Stimulated activated CD4-positive, alpha-beta T cell treated with anti-CD3 and anti-CD28 coated beads, Interleukin-12 subunit alpha, Interleukin-12 subunit beta, amount 100 ng/mL, for 48 hours (primary cell): ENCODE measurements at places on chromosomes 6 and 20.

DNA sequence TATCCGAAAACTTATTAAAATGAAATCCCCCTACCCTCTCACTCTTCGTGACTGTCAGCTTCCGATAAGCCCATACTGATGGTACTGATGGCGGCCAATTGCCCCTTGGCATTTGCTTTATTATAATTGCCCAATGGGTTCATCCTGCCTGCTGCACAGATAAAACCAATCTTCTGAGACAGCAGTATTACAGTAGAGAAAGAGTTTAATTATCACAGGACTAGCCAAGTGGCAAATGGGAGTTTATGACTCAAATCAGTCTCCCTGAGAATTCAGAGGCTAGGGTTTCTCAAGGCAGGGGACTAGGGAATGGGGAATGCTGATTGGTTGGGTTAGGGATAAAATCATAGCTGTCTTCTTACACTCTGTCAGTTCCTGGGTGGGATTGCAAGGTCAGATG is 259.5 kb downstream of the SOD2 start:
- no peak for DNase-seq

DNA sequence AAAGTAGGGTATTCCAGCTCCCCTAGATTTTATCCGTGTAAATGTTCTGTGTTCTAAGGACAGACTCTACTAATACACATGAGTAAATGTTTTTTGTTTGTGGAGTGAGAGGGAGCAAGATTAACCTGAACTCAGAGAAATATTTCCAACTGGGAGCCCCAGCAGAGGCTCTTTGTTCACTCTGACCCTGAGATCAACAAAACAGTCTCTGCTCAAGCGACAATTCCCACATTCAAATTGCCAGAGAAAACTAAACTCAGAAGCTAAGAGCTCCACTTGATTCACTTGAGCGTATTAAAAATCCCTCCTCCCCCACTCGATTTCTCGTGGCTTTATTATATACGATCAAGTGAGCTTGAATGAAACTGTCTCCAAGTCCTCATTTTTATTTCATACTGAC is 413.9 kb upstream of the JARID2 start:
- DNase-seq, result no peak

- no peak for DNase-seq
Observed at GRCh38 chr6:144152334-144152900, 2.1 kb downstream of the STX11 start.

DNA sequence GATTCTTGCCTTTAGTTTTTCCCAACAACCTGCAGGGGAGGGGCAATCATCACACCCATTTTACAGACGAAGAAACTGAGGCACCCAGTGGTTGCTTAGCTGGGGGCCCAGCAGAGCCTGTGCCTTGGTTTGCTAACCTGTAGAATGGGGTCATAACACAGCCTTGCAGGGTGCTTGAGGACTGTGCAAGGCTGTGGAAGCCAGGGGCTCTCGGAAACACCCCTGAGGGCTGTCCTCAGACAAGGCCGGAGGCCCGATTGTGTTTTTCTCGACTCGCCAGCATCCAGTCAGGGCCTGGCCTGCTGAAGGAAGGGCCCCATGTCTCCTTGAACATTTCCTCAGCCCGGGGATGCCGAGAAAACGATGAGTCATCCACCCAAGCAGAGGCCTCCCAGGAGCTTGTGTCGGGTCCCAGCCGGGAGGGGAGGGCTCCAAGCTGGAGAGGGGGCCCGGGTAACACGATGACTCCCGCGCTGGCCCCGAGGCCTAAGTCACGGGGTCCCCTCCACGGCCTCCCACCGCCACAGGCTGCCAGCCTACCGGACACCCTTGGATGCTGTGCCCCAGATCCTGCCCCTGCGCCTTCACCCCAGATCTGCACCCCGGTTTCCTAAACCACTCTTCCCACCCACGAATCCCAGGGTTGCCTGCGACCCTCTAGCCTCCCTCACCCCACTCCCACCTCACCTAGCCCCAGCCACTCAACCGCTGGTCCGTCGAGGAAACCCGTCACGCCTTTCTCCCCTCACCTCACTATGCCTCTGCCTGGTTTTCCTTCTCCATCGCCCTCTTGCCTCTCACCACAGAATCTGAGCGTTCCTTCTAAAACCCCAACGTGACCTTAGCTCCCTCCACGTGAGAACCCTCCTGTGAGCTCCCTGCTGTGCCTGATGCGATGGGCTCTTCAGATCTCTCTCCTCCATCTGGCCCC is 10.6 kb downstream of the NOL4L start:
- peak; percentile 35 for DNase-seq

DNA sequence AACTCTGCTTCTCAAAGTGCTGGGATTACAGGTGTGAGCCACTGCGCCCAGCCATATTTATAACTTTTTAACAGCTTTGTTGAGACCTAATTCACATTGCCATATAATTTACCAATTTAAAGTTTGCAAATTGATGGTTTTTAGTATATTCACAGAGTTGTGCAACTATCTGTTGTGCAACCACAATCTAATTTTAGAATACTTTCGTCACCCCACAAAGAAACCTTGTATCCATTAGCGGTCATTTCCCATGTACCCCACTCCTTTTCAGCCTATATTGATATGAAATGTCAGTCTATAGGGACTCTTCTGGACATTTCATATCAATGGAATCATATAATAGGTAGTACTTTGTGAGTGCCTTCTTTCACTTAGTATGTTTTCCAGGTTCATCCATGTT is 55.8 kb downstream of the FOXO3 start:
- DNase-seq, result no peak

DNA sequence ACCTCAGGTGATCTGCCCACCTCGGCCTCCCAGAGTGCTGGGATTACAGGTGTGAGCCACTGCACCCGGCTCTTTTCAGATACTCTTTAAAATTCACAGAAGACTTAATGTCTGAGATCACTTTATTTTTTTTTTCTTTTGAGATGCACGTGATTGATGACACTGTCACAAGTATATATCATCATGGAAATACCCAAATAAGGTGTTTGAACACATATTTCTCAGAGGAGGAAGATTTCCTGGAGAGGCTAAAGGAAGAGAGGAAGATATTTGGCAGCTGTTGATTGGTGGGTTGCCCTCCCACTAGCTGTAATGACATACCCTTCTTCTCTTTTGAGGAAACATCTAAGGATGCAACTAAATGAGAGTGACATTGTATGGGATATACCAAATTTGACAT is 225.9 kb upstream of the CITED2 start:
- no peak for DNase-seq

DNA sequence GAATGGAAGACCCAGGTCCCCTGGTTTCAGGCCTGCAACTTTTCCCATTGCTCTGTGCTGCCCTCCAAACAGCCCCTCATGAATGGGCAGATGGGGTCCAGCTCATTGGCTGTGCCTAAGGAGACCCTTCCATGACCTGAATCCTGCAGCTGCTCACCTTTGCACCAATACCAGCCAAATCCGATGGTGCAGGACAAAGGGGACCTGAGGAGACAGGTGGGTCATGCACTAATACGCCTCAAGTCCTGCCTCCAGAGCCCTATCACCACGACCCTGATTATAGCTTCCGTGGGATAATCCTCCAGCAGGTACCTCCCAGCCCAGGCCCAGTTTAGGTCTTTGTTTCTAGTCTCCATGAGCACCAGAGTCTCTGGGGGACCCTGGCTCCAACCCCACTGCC is 16.8 kb downstream of the TREM1 start:
- no peak for DNase-seq

- DNase-seq, result no peak
Observed at GRCh38 chr6:159609652-159610178, 83.3 kb downstream of the SOD2 start.

DNA sequence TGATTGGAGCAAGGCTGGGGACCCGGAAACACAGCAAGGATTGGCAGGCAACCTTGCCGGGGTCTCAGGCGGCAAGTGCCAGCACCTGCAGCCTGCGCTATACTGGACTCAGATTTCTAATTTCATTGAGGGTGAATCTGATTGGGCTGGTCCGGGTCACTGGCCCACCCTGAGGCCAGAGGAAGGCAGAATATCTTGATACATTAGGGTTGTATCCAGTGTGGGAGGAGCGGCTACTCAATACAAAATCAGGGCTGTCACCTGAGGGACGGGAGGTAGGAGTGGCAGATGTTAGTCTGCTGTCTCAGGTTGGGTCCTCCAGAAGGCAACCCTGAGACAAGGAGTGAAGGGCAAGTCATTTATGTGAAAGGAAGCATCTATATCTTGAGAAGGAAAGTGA is 40.7 kb downstream of the BFSP1 start:
- no peak for DNase-seq

DNA sequence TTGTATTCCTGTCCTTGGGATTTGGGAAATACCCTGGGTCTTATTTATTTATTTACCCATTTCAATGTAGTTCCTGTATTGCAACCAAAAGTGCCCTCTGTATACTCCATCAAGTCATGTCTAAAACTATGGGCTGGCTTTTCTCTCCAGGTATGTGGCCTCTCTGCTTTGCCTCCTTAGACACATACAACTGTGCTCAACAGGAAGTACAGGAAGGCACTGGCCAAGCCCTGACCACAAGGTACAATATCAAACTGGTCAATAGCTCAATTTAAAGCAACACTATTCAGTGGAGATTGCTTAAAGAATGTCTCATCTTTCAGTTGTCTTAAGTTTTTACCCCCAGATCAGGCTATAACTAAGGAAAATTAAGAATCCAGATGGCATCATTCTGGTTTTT is 42.3 kb upstream of the SLC24A3 start:
- DNase-seq, result no peak

DNA sequence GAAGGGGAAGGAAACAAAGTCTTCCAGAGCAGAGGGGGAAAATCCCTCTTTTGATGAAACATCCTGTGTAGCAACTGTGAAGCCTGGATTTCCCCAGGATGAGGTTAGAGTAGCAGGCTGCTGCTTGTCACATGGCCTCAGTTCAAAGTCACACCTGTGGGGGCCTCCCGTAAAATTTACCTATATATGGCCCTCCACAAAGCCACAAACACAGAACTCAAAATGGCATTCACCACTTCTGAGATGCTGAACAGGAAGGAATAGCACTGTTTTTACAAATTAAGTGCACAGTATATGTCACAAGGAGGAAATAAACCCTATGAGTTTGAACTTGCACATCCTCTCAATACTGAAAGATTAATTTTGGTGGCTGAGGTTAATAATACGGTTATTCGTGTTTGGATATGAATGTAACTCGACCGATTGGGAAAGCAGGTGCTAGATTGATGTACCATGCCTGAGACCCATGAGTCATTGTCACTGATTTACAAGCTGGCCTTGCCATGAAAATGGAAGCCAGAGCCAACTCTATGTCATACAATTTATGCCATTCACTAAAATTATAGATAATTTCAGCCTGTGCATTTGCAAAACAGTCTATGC is 70.6 kb downstream of the SGK1 start:
- DNase-seq, result peak; percentile 67

DNA sequence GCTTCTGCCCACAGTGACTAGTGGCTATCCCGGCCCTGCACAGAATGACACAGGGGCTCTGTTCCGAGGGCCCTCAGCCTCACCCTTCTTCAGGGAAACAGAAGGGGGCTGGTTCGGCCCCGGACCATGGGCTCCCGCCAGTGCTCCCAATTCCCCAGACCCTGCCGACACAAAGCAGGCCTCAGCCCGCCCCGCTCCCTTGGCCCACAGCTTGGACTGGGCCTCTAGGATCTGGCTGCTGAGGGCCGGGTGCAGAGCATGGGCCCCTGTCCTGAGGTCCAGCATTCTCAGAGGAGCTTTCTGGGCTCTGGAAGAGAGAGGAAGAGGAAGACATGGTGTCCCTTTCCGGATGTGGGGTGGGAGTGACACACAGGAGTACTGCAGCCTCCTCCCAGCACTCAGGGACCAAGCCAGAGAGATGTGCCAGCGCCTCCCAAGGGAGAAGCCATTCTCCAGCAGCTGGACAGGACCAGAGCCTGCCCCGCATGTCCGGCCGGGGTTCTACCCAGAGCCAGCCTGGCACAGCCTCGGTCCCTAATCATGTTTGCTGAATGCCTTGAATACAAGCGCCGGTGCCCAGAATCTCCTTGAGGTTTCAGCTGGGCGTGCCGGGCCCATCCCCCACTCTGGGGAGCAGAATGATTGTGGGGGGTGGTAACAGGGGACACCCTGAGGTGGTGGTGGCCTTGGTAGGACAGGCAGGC is 23.9 kb downstream of the C20orf203 start:
- DNase-seq, result no peak
